ENCODE measurements at places on chromosomes 1 and 21.

DNA sequence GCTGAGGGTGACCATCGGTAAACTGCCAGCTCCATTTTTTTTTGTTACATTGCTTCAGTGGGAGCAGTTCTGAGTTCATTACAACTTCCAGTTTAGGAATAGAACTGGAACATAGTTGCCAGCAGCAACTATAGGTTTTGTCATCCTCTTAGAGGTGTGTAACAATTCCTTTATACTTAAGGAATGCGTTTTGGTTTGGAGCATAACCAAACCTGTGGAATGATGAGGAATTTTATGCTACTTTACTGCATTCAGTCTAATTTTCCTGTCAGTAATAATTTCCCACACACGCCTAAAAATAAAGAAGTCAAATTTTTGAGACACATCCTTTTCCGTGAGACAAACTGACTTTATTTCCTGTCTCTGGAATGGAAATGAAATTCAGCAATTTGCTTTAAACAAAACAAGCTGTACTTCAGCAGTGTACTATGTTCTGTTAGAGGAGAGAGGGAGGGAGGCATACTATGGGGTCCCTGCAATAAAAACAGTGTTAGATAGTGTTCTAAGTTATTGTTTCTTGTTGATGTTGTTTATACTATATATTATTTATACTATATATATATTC, 4.8 kb upstream of the AMPD1 start:
- DNase-seq, result no peak

- no peak for DNase-seq
Observed at GRCh38 chr1:158679289-158679688, 7.2 kb downstream of the SPTA1 start.

DNA sequence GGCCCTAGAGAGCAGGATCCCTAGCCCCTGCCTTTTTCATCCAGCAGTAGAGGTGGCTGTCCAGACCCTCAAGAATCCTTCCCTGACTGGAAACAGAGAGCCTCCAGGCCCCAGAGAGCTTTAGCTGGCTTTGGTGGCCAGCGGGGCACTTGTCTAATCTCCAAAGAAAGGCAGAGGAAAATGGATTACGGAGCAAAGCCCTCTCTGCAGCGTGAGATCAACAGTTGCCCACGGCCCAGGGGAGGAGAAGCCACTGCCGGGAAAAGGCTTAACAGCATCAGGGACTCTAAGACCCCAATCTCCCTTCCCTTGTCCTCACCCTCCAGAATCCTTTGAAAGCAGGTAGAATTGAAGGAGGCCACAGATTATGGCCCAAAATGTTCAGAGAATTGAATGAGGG, 35.8 kb upstream of the GRIK3 start:
- DNase-seq, result no peak

DNA sequence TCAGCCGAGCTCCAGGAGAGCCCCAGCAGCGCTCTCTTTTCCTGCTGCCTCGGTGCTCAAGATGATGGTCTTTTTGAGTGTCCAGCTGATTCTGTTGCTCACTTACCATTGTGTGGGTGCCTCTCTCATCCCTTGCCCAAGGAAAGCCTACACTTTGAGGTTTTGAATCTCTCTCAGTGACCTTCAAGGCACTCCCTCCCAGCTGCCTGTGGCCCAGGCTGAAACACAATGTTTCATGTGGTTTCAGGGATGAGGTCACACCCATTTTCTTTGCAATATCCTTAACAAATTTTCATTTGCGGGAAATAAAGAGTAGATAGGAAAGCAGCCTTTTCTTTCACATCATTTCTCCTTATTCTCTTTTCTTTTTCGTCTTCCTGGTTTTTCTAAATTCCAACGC, 12.6 kb upstream of the MRPS14 start:
- DNase-seq, result no peak

GRCh38 chr21:37557261-37557950, 190.8 kb downstream of the DYRK1A start:
- DNase-seq, result no peak

DNA sequence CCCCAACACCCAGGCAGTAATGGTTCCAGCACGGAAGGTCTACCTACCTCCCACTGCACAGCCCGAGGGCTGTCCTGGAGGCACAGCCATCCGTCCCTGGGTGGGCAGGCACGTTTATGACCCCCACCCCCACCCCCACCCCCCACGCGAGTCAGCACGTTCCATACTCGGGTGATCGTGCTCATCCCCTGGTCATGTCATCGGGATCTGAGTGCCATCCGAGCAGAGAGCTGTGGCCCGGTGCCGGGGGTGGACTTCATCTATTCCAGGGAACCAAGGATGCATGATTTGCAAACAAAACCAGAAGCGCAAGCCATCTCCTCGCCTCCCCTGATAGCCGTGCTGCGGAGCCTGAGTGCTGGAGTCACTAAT, 1.1 kb downstream of the TSPEAR start:
- no peak for DNase-seq

DNA sequence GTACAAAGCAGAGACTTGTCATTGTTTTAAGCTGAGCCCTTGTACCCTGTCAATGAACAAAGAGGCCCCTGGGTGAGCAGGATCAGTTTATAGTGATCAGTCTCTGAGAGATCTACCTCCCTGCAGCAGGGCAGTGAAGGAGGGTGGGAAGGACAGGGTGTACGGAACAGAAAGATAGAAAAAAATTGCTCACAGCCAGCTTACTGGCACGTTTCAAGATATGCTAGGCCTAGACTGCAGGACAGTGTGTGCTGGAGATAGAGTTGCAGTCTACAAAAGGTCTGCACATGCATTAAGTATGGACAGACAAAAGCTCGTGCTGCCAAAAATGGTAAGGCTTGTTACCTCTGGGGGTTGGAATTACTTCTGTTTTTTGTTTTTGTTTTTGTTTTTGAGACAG, 34.6 kb downstream of the OVAAL start:
- DNase-seq, result no peak

- DNase-seq, result no peak
Observed at GRCh38 chr21:35207322-35207721, 158.2 kb upstream of the RUNX1 start.

DNA sequence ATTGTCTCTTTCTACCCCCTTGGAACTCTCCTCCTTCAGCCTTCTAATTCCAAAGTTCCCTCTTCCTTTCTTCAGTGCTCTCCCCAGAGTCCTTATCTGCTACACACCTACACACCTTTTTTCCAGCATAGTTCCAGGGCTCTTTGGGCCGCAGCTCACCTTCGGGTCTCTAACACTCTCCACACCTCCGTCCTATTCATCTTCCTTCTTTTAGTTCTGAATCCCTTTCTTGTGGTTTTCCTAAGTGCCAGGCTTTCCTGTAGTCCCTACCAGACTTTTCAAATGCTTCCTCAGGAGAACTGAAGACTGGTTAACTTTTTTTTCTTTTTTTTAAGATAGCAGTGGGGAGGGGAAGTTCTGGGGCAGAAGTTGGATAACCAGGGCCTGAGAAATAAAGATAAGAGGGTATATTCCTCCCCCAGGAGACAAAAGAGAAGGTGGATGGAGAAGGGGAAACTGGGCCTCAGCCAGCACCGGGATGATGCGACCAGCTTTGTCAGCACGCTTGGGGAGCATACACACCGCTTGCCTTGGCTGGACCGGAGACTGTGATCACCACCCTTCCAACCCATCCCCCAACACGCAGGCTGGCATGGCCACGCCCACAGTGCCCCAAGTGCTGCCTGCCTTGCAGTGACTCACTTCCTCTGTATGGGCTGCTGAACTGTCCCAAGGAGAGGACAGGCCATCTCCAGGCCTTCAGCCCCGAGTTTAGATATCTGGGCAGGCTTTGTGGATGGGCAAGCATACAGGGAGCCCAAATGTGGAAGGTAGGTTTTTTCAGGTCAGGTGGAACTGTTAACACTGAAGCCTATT, 2.5 kb upstream of the CERS2 start:
- peak; percentile 76 for DNase-seq

DNA sequence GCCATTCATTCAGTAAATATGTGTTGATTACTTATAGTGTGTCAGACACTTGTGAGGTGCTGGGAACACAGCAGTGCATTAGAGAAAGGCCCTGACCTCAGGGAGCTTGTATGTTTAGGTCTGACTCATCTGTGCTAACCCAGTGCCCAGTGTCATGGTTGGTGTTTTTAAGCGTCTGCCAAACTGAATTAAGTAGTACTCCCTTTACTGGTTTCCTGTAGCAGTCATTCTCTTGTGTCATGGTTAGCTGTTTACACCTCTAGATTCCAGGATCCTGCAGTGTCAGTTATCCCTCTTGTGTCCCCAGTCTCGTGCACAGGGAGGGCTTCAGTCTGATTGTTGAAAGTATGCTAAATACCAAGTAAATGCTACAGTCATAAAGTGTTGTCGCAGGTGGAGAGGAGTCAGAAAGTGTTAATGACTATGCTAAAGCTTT, 14.2 kb downstream of the UCK2 start:
- no peak for DNase-seq

- DNase-seq, result no peak
Observed at GRCh38 chr1:45015683-45016082, 3.6 kb downstream of the UROD start.

DNA sequence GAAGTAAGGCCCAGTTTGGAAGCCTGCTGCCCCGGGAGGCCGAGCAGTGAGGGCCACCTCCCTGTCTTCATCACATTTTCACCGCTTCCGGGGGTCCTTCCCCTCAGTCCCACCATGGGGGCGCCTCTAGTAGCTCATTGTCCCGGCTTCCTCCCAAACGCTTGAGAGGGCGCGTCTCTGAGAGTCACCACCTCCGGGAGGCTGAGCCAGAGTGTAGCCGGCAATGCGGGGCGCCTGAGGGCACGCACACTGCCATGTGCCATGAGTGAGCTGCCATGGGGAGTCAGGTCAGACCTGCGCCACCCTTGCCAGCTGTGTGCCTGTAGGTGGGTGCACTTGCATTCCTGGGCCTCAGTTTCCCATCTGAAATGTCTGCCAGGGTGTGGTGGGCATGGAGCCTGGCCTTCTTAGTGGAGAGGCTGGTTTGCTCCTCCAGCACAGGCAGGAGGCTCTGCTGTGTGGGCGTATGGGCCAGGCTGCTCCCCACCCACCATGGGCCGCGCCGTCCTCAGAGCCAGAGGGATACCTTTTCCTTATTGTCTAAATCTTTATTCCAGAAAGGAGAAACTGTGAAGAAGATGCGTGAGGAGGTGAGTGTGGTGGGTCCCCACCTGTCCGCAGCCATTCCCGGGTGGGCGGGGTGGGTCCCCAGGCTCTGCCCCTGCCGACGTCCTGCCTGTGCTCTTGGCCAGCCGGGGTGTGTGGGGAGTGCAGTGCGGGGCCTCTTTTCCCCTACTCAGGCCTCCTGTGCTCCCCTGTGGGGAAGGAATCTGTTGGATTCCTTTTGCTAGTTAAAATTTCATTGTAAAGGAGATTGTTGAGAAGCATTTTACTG, 81.3 kb upstream of the COL6A1 start:
- no peak for DNase-seq

DNA sequence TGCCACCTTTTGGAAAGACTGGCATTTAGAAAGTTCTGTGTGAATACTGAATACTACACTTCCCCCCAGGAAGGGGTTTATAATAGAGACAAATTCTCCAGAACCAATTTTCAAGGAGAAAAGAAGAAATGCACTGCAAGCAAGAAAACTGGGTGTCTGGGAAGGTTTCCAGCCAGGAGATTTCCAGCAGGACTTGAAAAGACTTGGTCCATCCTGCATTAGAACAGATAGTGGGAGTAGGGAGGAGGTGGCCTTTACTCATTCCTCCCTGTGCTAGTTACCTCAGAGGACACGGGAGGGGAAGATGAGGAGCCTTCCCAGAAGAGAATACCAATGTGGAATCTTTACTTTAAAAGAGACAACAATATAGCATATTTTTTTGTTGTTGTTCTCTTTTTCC, 52.4 kb downstream of the FAM78B start:
- peak; percentile 58 for DNase-seq

DNA sequence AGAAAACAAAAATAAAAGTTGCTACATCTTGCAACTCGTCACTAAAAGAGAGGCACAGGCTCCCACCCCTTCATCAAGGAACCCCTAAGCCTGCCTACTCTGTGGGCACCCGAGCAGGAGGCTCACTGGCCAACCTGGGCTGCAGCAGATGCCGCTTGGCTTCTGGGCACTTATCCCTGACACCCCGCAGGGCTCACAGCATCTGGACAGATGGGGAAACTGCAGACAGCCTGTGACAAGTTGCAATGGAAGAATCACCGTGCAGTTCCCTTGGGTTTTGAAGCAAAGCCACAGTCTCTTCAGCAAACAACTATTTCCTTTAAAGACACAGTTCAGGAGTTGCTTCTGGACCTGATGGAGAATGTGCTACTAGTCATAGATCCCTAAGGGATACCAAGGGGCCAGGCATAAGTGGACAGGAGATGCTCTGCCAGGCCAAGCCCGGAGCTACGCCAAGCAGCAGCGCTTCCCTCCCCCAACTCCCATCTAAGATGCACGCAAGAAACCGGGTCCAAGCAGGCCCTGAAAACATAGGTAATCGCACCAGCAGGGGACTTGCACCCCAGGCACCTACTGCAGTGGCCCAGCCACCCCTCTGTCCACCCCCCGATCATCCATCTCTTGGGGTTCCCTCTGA, 170.6 kb downstream of the NPHP4 start:
- DNase-seq, result no peak

- DNase-seq, result no peak
Observed at GRCh38 chr1:162385702-162386101, 4.2 kb downstream of the C1orf226 start.

DNA sequence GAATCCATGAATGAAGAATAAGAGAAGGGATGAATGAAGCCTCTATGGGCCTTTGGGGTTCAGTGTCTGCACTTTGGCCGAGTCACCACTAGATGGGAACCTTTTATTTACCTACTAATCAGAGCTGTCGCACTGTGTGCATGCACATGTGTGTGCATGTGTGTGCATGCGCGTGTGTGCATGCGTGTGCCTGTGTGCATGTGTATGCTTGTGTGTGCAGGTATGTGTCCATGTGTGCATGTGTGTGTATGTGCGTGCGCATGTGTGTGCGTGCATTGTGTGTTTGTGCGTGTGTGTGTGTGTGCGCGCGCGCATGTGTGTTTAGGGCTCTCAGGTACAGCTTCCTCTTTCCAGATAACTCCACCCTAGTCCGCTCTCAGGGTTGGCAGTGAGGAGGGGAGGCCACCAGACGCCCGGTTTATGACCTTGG, 20.4 kb upstream of the UBXN10 start:
- no peak for DNase-seq

DNA sequence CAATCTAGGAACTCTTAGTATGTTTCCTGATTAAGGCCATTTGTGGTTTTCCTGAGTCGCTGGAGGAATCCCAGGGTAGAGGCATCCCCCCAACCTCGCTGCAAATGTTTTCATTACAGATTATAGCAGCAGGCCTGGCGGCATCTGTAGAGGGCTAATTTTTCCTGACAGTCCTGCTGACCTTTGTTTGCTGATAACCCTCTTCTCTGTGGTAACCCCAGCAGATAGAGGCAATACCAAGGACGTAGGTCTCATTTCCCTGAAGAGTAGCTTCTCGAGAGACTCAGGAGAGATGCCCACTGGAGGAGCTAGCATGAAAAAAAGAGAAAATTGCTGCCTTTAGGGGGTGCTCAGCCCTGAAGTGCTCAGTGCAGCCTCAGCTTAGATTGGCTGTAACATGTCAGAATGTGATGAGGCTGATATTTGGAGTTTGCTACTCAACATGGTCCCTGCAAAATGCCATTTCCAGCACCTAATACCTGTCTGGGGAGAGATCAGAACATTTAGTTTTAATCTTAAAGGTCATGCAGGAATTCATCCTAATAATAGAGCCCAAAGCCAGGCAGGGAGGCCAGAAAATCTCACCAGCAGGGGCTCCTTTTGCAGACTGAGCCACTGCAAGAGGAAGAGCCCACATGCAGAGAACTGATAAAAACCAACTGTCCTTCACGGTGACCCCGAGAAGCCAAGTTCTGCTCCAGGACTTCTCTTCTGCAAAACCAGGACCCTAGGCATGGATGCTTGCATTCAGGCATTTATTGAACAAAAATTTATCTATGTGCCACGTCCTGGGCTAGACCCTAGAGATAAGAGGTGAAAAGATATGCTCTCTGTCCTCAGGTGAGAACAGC, 184.5 kb downstream of the KAZN start:
- DNase-seq, result no peak

- no peak for DNase-seq
Observed at GRCh38 chr1:89724369-89725010, 91.6 kb downstream of the LRRC8C start.
